ENCODE measurements at places on chromosomes 1 and 21.

- no peak for DNase-seq
These were observed 19.5 kb downstream of the ZNF695 start for GRCh38 chr1:246988316-246988715.

- DNase-seq: no peak
These were observed 16.5 kb upstream of the VPS45 start for GRCh38 chr1:150051089-150051373.

- DNase-seq: no peak
These were observed 107.4 kb downstream of the LYST start for GRCh38 chr1:235759336-235759735.

DNA sequence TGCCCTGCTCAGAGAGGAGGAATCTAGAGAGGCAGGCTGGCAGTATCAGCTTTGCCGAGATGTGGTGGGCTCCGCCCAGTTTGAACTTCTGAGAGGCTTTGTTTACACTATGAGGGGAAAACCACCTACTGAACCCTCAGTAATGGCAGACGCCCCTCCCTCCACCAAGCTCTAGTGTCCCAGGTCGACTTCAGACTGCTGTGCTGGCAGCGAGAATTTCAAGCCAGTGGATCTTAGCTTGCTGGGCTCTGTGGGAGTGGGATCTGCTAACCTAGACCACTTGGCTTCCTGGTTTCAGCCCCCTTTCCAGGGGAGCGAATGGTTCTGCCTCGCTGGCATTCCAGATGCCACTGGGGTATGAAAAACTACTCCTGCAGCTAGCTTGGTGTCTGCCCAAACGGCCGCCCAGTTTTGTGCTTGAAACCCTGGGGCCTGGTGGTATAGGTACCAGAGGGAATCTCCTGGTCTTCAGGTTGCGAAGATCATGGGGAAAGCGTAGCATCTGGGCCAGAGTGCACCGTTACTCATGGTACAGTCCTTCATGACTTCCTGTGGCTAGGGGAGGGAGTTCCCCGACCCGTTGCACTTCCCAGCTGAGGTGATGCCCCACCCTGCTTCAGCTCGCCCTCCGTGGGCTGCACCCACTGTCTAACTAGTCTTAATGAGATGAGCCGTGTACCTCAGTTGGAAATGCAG lies 43.6 kb downstream of the C21orf91 start:
- DNase-seq: no peak

DNA sequence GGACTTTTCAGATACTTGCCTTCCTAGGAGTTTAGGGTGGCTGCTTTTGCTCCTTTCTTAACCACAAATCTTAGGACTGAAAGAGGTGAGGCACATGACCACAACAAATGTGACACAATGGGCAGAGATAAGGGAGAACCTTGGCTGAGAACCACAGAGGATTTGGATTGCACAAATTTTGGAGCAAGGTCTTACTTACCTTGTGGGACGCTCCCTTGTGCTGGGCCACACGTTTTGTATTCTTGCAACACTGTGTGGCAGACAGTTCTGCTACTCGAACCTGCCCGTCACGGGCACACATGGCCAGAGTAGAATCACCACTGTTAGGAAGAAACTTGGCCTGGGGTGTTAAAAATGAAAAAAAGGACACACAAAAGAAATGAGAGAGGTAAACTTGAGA lies 23.9 kb downstream of the DCAF8 start:
- DNase-seq: no peak

DNA sequence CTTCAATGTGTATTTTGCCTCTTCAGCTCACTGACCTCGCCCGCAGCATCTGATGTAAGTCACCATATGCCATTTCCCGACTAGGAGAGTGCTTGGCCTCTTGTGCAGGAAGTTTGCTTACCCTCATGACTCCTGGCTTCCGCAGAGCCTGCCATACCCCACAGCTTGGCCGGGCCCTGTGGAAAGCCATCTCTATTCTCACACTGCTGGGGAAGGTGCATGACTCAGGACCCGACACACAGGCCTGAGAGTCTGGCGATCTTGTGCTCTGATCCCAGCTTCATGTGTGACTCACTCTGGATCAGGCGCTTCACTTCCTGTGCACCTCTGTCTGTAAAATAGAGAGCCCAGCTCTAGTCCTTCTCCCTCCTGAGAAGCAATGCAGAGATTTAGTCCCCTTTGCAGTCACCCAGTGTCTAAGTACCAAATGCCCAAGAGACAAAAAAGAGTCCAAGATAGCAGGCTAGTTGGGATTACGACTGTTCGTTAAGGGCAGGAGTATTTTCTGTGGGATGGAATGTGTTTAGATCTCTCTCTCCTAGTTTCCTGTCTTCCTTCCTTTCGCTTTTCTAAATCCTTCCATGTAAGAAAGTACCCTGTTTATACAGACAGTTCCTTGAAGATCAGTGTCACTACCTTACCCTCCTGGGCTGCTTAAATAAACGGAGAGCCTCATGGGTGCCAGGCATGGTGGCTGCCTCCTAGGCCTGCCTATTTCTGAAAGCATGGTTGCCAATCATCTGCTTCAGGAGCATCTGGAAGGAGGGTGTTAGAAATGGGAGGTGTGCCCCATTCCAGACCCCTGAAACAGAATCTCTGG lies 62.8 kb upstream of the KIF26B start:
- DNase-seq: no peak

- no peak for DNase-seq
These were observed 3.7 kb upstream of the IPO9 start for GRCh38 chr1:201825245-201825644.

GRCh38 chr1:237736372-237737029 lies 154.2 kb downstream of the ZP4 start:
- no peak for DNase-seq

Measured in stimulated activated CD8-positive, alpha-beta memory T cell treated with anti-CD3 and anti-CD28 coated beads, Interleukin-2, amount 100 ng/mL, for 1 hour (primary cell).